ENCODE measurements at places on chromosomes 6 and 20. TPM values are rescaled to one million over a fixed set of nuclear protein-coding genes. Genes with fewer than 3 reads are reported as not detected.

The RSPH4A gene
- 5.1 TPM for total RNA-seq

DNA sequence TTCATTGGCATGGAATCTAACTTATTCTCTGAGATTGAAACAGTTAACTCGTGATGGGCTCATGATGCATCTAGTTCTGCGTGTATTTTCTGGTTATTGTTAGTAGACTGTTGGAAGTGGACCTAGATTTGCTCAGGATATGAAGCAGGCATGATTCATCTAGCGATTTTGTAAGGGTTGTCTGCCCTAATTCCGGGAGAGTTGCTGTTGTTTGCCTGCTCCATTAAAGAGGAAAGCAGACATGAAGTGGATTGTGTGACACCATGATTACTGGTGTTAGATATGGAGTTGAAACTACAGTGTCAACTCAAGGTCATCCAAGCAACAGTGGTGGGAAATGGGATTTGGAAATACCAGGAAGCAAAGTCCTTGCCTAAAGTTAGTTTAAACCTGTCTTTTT is 41.0 kb downstream of the SOX4 start:
- no peak for DNase-seq
- no peak overlapping the region for H3K4me3 ChIP-seq
- H3K27me3 ChIP-seq: no peaks in the 10 kb centered on the region
- H3K36me3 ChIP-seq: no peaks in the 10 kb centered on the region
- no peaks in the 10 kb centered on the region for H3K4me1 ChIP-seq

GRCh38 chr6:125432963-125433362 is 131.2 kb upstream of the HDDC2 start:
- no peak overlapping the region for H3K27ac ChIP-seq
- no peaks in the 10 kb centered on the region for H3K36me3 ChIP-seq
- no peaks in the 10 kb centered on the region for H3K4me1 ChIP-seq
- H3K4me3 ChIP-seq: no peak overlapping the region
- no peak for DNase-seq
- no peaks in the 10 kb centered on the region for H3K27me3 ChIP-seq

DNA sequence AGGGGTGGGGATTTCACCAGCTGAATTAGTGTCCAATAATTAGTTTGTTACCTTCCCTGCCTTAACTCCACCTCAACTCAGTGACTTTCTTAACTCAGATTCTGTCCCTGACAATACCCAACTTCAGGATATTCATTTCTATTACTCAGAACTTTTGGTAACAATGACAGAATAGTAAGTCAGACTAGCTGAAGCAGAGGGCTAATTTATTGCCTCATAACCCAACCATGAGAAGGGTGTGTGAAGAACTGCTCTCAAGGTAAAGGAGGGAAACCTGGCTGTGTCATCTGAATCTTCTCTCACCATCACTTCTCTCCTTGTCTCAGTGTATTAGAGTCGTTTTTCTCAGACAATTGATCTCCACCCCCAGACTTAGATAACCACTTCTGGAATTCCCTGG is 1.2 kb upstream of the PI3 start:
- H3K36me3 ChIP-seq: no peaks in the 10 kb centered on the region
- H3K4me1 ChIP-seq: no peaks in the 10 kb centered on the region
- DNase-seq: no peak
- no peak overlapping the region for H3K4me3 ChIP-seq
- no peak overlapping the region for H3K27ac ChIP-seq
